ENCODE measurements at places on chromosomes 7 and 10. TPM values are rescaled to one million over a fixed set of nuclear protein-coding genes. Genes with fewer than 3 reads are reported as not detected.

The HOGA1 gene
- total RNA-seq, result 0.91 TPM

The PALS2 gene
- total RNA-seq, result 19.6 TPM

The SEMA3D gene
- 0.05 TPM for total RNA-seq

The EPHB4 gene
- 37.3 TPM for total RNA-seq

The EN2 gene
- 0.54 TPM for total RNA-seq

The PON2 gene
- 276 TPM for total RNA-seq

The LRRN3 gene
- total RNA-seq, result 0.17 TPM

The PRKCQ gene
- total RNA-seq, result 5.1 TPM

The CTAGE4 gene
- not detected for total RNA-seq

The PAPOLB gene
- not detected for total RNA-seq

The SPDYE5 gene
- total RNA-seq, result not detected

The CYP2C19 gene
- total RNA-seq, result 0.02 TPM

The SDK1 gene
- total RNA-seq, result 0.59 TPM

The TIMM23 gene
- total RNA-seq, result 152 TPM

The THNSL1 gene
- total RNA-seq, result 4.1 TPM

The TMEM106B gene
- 30.6 TPM for total RNA-seq

The HOXA3 gene
- 10.8 TPM for total RNA-seq

The ECHDC3 gene
- 10.1 TPM for total RNA-seq

The HGF gene
- total RNA-seq, result not detected

The SPACDR gene
- total RNA-seq, result 0.86 TPM

The ZNF804B gene
- not detected for total RNA-seq

The SLC39A12 gene
- not detected for total RNA-seq

The SPDYE2B gene
- not detected for total RNA-seq

The NODAL gene
- not detected for total RNA-seq

The ZNF503 gene
- total RNA-seq, result 13.0 TPM

The SFXN2 gene
- 3.8 TPM for total RNA-seq

The ZNF425 gene
- total RNA-seq, result 1.0 TPM

The MEOX2 gene
- not detected for total RNA-seq

The LRIT1 gene
- total RNA-seq, result not detected

The CPEB3 gene
- total RNA-seq, result 0.39 TPM

The GOLGA7B gene
- 3.6 TPM for total RNA-seq

The PIK3CG gene
- total RNA-seq, result not detected

The CDH23 gene
- 2.0 TPM for total RNA-seq

The AQP1 gene
- total RNA-seq, result 0.45 TPM

The ATXN7L1 gene
- 6.7 TPM for total RNA-seq

The CALCR gene
- not detected for total RNA-seq

The TMEM270 gene
- total RNA-seq, result not detected

The STEAP1B gene
- 0.03 TPM for total RNA-seq

The CDC14C gene
- total RNA-seq, result not detected

The SPDYE16 gene
- not detected for total RNA-seq

The NCF1 gene
- 0.12 TPM for total RNA-seq

The PHKG1 gene
- 0.41 TPM for total RNA-seq

All from A549 treated with CpdA at 1 μM for 4 hours (cell line).